T-cell (primary cell): ENCODE measurements at places on chromosomes 12 and 14.

DNA sequence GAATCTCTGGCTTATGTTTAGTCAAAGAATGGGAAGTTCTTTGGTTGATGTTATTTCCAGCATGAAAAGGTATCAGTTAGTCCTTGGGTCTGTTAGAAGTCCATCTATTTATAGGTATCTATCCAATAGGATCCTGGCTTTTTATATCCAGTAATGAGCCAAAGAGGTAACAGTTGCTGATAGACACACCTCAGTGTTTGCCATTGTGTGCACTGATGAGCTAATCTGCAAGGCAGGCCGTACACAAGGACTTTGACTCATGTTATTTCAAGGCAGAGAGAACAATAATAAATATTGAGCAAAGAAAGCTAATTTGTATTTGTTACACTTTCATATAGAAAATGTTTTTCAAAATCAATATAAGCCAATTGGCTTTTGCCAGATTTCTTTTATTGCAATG lies 56.4 kb downstream of the GLT1D1 start:
- no peak for DNase-seq

GRCh38 chr14:42480255-42480654 lies 873.6 kb downstream of the LRFN5 start:
- no peak for DNase-seq

DNA sequence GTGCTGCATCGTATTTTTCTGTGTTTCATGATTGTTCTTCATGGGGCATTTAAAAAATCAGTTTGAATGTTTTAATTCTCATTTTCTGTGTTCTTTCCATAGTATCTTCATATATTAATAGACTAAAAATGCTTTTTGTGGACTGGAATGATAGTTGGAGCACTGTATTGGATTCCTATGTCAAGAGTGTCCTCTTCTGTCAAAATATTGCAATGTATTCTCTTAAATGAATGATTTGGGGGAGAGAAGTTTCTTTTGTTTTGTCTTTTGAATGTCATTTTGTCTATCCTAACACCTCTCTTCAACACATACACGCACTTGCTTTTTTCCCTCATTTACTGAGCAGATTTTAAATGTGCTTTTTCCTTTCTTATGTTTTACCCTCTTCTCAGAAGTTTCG lies 4.7 kb upstream of the EIF2S3B start:
- no peak for DNase-seq

- no peak for DNase-seq
Measured at GRCh38 chr14:101237252-101237616, 324.1 kb upstream of the DIO3 start.
